ENCODE measurements at places on chromosomes 4 and X. TPM values are rescaled to one million over a fixed set of nuclear protein-coding genes. Genes with fewer than 3 reads are reported as not detected.

DNA sequence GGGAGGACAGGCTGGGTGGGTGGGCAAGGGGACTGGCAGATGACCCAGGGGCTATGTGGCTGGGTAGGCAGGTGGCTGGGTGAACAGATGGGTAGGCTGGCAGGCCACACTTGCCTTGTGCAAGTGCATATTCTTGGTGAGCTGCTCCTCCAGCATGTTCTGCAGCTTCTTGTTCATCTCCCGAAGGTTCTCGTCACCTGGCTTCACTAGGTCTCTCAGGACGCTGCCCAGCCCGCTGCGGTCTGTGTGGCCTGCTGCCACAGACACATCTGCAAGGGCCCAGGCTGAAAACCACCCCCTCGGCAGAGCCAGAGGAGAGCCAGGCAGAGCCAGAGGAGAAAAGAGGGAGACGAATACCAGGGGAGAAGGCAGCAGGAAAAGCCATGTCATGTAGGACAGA is 3.4 kb upstream of the KCND1 start:
- no peak for DNase-seq

GRCh38 chr4:77158487-77158861 is 1.5 kb downstream of the CCNG2 start:
- no peak for DNase-seq

DNA sequence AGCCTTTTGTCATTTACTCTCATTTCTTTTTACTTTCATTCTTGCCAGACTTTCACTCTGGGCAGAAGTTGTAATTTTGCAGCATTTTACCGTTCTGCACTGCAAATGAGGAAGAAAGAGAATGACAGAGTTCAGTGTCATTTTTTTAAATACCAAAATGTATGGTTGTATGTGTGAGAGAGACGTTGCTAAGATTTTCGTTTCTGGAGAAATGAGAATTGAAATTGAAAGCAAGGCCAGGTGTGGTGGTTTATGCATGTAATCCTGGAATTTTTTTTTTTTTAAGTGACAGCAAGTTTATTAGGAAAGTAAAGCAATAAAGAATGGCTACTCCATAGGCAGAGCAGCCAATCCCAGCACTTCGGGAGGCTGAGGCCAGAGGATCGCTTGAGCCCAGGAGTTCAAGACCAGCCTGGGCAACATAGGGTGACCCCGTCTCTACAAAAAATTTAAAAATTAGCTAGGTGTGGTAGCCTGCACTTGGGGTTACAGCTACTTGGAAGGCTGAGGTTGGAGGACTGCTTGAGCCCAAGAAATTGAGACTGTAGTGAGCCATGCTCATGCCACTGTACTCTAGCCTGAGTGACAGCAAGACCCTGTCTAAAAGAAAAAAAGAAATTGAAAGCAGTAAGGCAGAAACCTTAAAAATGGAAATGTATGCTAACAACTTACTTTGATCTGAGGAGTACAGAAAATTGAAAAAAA is 12.9 kb downstream of the DCK start:
- DNase-seq = no peak

Gene CCSER1
- total RNA-seq = 1.8 TPM

DNA sequence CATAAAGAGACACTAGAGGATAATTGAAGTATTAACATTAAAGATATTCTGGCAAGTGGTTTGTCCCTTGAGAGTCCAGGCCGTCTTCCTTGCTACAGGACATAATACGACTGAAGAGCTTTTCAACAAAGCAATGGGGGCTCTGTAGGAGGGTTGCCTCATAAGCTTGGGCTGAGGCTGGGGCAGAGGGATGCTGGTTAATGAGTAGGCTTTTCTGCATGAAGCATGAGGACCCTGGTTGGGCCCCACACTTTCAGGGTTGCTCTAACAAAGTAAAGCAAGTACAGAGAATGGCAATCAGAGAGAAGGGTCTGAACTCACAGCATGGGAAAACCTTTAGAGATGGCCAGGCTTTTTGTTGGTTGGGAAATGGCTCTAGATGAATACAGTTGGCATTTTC is 281.3 kb downstream of the IDS start:
- no peak for DNase-seq

DNA sequence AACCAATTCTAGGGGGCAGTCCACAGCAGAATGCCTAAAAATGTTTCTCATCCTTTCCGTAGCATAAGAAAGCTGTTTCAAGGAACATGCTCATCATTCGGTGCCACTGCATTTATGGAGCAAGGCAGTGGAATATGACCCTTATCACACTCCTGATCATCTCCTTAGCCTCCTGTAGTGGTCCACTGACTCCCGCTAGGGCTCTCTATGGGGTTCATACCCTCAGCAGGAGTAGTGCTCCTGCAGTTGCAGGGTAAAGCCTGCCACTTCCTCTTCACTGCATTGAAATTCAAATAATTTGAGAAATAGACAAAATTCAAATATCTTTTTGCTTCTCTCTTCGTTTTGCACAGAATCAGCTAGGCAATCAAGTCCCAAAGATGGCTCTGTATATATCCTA is 107.0 kb downstream of the NDST3 start:
- no peak for DNase-seq

- DNase-seq = no peak
Measured at GRCh38 chr4:67701517-67701850, 529 bp upstream of the UBA6 start.

DNA sequence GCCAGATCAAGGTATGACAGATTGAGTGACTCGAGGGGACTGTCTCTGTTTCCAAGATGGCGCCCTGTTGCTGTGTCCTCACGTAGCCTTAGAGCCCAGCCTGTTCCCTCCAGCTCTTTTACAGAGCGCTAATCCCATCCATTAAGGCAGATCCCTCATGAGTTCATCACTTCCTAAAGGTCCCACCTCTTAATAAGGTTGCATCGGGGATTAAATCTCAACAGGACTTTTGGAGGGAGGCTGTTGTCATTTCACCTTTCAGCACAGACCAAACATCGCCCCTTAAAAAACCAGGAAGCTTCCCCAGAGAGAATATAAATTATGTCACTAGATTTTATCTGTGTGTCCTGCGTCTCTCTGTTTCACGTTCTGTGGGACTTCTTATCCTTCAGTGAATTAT is 32.6 kb upstream of the DHRSX start:
- DNase-seq = no peak

Gene SPIN4
- total RNA-seq = 7.5 TPM

DNA sequence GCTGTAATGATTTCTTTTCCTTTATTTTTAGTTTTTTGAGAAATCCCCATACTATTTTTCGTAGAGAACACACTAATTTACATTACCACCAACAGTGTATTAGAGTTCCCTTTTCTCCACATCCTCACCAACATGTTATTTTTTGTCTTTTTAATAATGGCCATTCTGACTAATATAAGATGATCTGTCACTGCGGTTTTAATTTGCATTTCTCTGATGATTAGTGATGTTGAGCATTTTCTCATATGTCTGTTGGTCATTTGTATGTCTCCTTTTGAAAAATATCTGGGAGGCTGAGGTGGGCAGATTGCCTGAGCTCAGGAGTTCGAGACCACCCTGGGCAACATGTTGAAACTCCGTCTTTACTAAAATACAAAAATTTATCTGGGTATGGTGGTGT is 30.2 kb downstream of the SPINK2 start:
- DNase-seq = no peak

DNA sequence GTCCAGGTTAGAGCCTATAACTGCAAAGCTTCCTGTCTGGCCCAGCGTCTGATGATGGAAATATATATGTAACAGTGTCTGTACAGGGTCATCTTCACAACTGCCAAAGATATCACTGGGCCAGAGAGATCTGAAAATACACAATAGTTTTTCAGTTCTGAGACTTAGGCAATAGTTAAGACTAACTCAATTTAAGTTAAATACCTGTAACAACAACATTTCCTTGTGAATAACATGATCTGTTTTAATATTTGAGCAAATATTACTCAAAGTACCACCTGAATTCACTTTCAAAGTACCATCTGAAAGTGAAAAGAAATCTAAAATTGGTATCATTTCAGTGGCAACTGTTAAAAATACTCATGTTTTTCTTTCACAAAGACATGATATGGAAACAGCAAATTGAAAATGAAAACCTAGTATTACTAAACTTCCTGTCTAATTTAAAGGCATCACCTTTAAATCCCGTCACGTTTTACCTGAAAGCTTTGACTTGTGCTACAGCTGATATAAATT is 9.6 kb downstream of the ZAR1 start:
- DNase-seq = no peak

GRCh38 chr4:26032142-26032541 is 118.1 kb downstream of the SMIM20 start:
- no peak for DNase-seq

Gene SPOCK3
- not detected for total RNA-seq

Gene BANK1
- total RNA-seq = 0.60 TPM

Gene TSC22D3
- total RNA-seq = 29.1 TPM

GRCh38 chrX:130593911-130594310 is 192.1 kb downstream of the RBMX2 start:
- no peak for DNase-seq

DNA sequence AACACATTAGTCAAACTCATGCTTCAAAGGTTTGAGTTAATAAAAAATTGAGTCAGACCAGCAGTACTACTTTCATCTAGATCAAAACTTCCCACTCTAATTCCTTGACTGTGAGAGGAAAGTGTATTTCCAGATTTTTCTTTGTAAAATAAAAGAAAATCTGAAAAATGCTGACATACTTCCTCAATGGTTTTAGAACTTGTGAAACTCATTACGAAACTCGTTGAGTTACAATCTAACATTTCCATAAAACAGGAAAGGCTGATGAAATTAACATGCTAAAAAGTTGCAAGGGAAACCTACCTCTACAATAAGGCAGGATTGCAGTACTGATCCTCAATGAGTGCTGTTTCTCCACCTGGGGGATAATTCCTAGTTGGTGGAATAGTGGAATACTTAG is 217.8 kb upstream of the HCCS start:
- DNase-seq = no peak

Gene OPRPN
- not detected for total RNA-seq

- DNase-seq = no peak
Measured at GRCh38 chr4:173777421-173777820, 247.4 kb upstream of the HAND2 start.

Gene SPIN2A
- 0.76 TPM for total RNA-seq

Gene FHL1
- total RNA-seq = 73.2 TPM

Gene SPATA4
- total RNA-seq = not detected

Data from endothelial cell of umbilical vein (primary cell).